Neuronal stem cell (in vitro differentiated cells): ENCODE measurements at places on chromosomes 11 and 22.

DNA sequence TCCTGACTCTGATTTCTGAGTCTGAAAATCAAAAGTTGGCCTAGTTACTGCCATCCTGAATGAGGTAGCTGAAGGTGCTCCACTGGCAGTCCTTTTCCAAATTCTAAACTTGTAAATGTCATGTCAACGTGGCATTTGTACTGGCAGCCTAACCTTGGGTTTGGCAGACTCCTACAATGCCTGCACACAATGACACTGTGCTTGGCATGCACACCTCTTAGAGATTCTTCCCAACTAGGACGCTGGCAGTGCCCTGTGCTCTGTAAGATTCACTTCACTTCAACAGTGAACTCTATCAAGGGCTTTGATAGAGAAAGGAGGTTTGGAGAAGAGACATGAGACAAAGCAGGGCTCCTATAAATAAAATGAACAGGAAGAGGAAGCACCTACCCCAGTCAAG, 21.9 kb upstream of the PPP2R1B start:
- DNase-seq = no peak

DNA sequence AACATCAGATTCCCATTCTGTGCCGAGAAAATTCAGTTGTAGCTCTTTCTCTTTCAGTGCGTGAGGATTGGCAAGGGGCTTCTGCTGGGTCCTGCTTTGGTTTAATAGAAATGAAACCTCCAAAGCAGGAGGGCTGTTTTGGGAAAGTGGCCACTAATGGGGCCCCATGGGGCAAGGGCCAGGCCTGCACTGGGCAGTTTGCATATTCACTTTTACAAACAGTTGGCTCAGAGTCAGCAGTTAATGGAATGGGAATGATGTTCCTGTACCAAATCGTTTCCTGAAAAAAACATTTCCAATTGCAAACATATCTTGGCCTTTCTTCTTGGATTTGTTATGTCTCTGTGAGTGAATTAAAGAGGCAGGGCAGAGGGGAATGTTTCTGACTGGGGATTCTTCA, 92.1 kb downstream of the PARVA start:
- DNase-seq = no peak

- DNase-seq = peak; percentile 3
These were observed 8.3 kb upstream of the DLAT start for GRCh38 chr11:112016765-112017376.

- no peak for DNase-seq
These were observed 59.3 kb downstream of the TSPAN18 start for GRCh38 chr11:44785856-44786607.

- DNase-seq = no peak
These were observed 4.9 kb downstream of the SYN3 start for GRCh38 chr22:33053323-33053722.

DNA sequence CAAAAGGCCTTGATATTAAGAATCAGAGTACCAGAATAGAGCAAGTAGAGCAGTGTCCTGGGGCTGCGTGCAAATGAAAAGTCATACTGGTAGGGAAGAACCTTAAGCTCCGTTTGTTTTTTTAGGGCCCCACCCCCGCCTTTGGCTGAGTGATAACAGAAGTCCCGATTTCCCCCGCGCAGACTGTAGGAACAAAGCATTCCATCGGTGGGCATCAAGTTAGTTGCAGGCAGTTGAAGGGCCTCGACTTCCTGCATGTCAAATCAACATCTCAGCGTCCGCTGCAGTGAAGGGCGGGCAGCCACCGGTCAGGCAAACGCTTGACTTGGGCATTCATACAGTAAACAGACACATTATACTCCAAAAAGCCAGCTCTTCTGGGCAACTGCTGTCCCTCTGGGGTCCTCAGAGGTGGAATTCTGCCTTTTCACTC, 11.7 kb downstream of the LRP4 start:
- DNase-seq = no peak

DNA sequence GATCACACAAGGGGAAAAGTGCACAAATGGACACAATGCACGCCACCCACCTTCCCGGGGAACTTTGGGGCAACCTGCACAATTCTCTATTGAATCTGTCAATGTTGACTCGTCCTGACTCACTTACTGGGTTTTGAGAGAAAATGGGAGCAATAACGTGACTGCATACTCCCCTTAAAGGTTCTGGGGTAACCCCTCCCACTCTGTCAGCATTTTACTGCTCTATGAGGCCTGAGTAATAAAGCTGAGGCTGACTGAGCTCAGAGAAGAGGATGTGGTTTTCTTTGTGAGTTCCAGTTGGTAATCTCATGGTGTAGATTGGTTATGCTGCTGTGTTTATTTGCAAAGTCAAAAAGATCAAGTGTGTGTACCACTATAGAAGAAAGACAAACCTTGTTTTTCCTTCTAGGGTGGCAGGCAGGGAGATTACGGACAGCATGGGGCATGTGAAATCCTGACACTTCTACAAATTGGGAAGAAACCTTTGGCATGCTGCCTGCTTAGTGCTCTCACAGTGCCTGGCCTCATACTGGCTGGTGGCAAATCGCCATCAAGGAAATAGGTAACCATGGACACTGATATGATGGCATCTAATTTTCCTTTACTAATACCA, 16.1 kb upstream of the APOA1 start:
- DNase-seq = no peak

DNA sequence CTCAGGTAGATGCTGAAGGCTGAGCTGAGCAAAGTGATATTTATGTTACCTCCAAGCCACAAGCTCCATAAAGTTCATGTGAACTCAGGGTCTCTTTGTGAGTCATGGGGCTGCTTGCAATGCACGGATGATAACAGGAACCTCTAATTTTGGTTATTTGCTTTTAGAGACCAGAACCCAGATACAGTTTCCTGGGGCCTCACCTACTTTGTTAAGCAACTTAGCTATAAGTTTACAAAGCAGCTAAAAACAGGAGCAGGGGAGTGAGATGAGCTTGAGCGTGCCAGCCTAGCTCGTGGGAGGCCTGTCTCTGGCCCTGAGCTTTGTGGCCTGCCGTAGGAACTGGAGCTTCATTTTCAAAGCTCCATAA, 29.2 kb downstream of the SREBF2 start:
- no peak for DNase-seq

- no peak for DNase-seq
These were observed 52.6 kb downstream of the CLTCL1 start for GRCh38 chr22:19238900-19239299.

DNA sequence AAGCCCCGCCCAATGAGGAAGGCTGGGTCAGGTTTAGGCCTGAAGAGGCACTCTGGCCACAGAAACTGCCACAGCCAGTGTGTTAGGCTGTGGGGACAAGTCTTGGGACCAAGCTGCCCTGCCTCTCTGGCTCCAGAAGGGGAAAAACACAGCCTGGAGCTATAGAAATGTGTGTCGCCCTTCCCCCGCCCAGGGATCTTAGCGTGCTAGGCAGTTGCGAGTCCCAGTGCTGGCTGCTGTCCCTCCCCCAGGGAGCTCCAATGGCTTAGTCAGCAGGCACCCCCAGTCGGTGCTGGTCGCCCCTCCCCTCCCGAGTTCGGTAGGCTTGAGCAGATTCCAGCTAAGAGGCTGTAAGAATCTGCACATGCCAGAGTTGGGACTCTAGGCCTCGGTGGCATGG, 99.5 kb upstream of the API5 start:
- no peak for DNase-seq

- no peak for DNase-seq
These were observed 122.1 kb upstream of the VPREB1 start for GRCh38 chr22:22122348-22123117.

DNA sequence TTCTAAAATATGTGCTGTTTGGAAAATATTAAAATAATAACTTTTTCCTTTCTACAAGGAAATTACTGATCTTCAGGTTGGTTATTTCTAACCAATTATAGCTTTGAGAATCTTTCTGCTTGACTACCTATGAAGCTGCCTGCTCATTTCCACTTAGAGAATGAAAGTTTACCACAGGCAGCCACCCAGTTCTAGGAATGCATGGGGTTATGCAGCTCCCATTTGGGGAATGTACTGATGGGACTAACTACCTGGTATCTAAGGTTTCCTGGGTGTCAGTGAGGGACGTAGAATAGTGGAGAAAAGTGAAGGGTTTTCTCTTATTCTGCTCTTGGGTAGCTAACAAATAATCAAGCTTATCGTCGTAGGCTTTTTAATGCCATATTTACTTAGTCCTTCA, 73.4 kb downstream of the DEUP1 start:
- no peak for DNase-seq

DNA sequence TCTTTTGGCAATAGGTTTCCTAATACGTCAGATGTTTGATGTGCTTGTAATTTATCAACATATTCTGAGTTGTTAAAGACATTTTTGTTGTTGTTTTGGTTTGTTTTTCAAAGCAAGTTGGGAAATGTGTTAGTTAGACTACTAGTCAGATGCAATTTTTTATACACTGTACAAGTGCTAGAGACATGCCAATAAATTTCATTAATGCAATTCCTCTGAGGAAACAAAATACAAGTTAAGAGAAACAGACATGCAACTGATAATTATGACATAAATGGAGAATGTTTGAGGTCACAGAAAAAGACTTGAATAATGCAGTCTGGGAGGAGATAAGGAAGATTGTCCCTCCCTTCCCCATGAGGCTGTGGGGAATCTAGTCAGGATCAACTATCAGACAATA, 5.9 kb downstream of the OR51T1 start:
- DNase-seq = no peak

DNA sequence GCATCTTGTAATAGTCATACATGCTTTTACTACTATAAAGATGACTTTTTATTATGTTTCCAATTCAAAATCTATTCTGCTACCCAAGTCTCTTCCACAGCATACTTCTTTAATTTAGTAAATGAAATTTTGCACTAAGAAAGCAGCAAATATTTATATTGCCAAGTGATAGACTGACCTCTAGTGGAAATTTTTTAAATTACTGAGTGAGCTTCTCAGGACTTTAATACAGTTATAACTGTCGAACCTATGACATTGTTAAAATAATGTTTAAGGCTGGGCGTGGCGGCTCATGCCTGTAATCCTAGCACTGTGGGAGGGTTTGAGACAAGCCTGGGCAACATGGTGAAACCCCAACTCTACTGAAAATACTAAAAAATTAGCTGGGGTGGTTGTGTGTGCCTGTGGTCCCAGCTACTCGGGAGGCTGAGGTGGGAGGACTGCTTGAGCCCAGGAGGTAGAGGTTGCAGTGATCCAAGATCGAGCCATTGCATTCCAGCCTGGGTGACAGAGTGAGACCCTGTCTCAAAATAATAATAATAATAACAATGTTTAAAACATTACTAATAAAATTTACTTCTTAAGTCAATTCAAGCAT, 27.3 kb downstream of the STK33 start:
- DNase-seq = peak; percentile 32

GRCh38 chr11:2719831-2720590, 20.2 kb upstream of the KCNQ1OT1 start:
- no peak for DNase-seq

- no peak for DNase-seq
These were observed 105.9 kb downstream of the SLC17A6 start for GRCh38 chr11:22444076-22444475.

- DNase-seq = no peak
These were observed 48.4 kb upstream of the ARHGAP42 start for GRCh38 chr11:100638648-100639047.

DNA sequence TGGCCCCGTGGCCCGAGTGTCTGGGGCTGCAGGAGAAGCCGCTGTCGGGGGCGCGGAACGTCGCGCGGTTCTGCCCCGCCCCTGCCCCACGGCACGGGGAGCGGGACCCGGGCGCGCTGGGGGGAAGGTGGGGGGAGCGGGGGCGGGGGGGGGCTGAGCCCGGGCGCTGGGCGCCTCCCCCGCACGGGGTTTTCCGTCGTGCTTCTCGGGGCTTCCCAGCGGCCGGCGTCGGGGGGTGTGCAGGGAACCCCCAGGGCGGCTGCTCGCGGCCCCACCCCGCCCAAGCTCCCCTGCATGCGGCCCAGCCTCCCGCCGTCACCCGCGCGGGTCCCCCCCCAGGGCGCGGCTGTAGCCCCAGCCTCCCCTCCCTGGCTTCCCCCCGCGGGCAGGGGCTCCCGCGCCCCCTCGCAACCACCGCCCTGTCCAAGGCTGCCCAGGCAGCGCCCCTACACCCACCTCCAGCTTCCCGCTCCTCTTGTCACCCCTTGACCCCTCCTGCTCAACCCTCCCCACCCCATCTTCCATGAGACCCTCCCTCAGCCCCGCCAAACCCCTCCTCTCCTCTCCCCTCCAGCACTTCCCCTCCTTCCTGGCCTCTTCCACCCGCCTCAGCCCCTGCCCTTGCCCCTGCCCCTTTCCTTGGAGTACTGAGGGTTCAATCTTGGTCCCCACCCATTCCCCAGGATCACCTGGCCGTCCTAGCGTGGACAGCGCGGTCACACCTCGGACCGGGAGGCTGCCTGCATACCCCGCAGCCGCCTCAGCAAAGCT, 1.7 kb downstream of the IL17REL start:
- DNase-seq = no peak

DNA sequence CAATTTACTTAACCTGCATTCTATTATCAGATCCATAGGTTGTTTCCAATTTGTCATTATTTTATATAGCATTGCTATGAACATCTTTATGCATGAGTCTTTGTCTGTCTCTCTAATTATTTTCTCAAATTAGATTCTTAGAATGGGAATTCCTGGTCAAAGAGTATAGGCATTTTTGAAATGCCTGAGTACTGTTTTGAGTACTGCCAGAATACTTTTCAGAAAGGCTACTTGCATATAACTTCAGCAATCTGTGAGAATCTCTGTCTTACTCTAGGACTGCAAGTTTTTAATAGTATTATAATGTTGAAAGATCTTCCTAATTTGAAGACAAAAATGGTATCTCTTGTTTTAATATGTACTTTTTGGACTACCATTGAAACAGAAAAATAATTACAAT, 56.6 kb downstream of the KCNC1 start:
- no peak for DNase-seq

DNA sequence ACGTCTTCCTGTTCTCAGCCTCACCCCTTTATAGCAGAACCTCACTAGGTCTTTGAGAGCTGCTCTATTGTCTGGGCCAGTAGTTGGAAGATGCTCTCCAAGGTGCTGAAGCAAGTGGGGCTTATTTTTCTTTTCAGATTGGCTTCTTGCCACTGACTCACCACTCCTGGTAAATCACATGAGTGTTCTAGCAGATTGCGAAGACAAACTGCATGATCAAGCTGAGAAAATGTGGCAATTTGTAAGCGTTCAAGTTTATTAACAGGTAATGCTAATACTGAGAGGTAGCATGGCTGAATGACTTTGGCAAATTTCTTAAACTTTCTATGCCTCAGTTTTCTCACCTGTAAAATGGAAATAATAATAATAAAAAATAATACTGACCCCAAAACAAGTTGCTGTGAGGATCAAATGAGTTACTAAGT, 59.2 kb downstream of the CACNG2 start:
- peak; percentile 82 for DNase-seq

DNA sequence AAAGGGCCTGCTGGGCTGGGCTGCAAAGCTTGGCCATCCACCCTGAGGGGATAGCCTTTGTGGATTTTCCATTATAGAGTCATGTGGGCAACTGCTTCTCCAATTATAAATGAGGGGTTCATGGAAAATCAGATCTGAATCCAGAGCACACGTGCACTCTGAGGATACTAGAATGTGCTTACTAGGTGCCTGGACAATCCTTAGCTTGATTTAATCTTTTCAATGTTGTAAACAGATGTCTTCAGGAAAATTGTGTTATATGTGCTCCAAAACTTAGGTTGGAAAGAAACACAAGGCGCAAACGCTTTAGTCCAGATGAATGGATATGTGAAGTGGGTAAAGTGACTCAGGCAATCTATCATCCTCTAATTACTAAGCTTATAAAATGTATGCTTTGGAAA, 92.0 kb downstream of the SLC17A6 start:
- DNase-seq = no peak
